Naive thymus-derived CD4-positive, alpha-beta T cell (primary cell): ENCODE measurements at places on chromosomes 11 and 22.

GRCh38 chr11:47060807-47061206, 115.9 kb downstream of the ARFGAP2 start:
- no peak for DNase-seq

GRCh38 chr11:114187173-114187572, 109.0 kb upstream of the NNMT start:
- no peak for DNase-seq

- no peak for DNase-seq
Measured at GRCh38 chr11:113574171-113574570, 99.0 kb upstream of the DRD2 start.

DNA sequence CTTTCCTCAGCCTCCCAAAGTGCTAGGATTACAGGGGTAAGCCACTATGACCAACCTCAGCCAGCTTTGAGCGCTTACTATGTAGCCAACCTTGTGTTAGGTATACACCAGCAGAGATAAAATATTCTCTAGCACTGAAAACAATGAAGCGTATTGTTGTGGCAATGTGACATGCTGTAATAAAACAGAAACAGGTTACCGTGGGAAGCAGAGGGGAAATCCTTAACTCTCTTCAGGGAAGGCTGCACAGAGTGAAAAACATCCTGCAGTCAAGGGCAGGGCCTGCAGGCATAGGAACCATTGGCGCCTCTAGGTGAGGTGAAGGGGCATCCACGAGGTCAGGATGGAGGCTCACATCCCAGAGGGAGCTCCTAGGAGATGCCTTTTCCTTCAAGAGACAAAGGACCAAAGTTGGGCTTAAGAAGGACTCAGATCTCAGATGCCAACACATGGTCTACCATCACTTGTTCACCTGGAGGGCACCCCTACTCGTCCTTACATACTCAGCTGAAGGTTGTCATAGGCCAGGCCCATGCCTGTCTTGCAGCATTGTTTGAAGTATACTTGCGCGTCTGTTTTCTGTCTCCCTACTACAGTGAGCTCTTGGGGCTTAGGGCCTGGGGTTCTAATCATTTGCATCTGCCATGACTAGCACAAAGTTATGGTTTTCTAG, 8.0 kb downstream of the POLD4 start:
- peak; percentile 26 for DNase-seq

DNA sequence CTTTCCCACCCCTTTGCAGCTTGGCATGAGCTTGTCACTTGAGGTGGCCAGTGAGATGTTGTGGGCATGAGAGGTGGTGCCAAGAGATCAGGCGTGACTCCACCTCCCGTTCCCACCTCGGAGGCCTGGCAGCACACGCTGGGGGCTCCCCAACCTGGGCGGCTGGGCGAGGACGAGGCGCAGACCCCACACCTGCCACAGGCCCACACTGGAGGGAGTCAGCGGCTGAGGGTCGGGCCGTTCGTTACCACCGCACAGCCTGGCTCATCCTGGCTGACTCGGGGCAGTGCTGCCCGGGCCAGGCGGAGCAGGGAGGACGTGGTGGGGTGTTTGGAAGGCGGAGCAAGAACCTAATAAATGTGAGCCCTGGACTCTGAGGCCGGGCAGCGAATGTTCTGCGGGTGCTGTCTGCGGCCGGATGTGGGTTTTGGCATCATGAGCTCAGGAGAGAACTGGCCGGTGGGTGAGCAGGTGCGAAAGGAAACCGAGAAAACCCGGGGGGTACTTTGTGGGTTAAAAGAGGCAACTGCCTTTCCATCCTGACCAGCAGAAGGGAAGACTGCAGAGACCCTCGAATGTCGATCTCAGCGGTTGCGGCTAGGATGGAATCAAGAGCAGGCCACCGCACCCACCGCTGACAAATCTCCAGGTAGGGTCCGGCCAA, 10.2 kb upstream of the IFITM3 start:
- DNase-seq = no peak

DNA sequence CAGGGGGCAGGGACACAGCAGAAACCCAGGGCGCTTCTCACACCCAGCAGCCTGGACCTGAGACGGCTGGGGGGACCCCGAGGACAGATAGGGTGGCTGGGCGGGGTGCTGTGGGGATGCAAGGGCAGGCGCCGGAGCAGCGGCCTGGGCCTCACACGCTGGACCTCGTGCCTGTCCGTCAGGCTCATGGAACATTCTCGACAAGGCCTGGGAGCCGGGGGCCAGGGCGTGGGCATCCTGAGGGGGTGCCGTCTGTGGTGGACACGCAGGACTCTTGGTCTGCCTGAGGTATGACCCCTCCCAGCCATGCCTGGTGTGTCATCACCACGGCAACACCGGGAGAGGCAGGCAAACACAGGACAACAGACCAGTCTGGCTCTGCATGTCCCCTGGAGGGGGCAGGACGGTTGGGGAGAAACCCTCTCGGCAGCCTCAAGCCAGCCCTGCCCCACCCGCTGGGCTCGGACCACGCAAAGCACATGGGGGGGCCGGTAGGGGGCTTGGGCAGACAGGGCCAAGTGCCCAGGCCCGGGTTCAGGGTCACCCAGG, 21.4 kb downstream of the MRPL23 start:
- no peak for DNase-seq

DNA sequence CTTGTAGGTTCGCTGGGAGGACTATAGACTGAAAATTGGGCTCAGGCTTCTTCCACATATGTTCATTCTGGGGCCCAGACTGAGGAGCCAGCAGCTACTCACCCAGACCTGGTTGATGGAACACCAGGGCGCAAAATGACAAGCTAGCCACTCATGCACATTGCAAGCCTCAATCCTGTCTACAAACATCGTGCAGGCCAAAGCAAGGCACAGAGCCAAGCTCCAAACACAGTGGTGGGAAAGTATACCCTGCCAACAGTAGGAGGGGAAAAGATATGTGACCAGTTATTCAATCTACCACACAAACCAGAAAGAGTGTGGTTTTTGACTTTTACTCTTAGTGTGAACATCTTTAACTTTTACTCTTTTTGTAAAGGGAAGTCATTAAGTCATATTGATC, 660.5 kb downstream of the NTM start:
- no peak for DNase-seq

- DNase-seq = no peak
Measured at GRCh38 chr22:39382410-39382809, 17.2 kb upstream of the TAB1 start.

DNA sequence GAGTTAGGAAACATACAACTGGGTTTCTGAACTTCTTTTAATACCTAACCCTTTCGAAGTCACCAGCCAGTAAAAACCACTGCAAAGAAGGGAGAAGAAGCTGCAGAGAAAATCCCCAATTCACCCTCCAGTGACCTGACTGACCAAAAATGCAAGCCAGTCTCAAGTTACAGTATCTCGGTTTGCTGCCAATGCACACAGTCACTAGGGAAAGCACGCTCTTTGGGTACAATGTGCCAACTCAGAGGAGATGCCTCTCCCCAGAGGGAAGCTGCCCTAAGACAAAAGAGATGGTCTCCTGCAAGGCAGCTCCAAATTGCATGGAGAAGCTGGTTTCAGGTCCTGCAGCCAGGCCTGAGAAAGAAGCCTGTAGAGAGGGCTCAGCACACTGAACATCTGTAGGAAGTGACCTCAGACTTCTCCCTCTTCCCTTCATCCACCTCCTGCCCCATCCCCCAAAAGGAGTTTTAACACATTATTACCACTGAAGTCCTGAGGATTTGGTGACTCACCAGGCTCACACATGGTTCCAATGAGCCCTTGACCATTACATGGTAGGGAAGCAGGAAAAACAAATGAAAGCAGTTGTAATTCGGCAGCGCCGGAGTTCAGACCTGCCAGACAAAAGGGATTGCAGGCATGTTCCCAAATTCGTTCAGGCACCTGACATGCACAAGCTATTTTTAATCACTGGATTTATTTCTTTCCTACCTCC, 90.1 kb downstream of the ETS1 start:
- no peak for DNase-seq

DNA sequence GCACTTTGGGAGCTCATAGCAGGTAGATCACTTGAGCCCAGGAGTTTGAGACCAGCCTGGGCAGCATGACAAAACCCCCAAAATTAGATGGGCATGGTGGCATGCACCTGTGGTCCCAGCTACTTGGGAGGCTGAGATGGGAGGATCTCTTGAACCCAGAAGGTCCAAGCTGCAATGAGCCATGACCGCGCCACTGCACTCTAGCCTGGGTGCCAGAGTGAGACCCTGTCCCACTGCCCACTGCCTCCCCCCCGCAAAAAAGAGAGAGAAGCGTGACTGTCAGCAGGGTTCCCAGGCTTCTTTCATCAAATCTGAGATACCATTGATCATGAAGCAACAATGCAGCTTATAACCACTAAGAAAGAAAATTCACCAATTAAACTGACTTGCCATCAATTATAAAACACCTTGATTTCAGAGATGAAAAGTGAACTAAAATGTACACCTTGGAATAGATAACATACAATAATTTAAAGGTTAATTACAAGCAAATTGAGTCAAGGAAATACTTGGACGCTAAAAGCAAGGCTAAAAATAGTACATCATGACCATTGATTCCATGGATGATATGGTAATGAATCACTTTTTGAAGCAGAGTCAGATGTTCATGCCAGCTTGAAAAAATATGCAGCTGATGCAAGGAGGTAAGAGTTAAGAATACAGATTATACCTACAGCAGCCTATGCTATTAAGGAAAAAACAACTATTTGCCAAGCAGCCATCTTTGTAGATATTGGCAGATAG, 90.8 kb upstream of the ALKBH3 start:
- DNase-seq = no peak

DNA sequence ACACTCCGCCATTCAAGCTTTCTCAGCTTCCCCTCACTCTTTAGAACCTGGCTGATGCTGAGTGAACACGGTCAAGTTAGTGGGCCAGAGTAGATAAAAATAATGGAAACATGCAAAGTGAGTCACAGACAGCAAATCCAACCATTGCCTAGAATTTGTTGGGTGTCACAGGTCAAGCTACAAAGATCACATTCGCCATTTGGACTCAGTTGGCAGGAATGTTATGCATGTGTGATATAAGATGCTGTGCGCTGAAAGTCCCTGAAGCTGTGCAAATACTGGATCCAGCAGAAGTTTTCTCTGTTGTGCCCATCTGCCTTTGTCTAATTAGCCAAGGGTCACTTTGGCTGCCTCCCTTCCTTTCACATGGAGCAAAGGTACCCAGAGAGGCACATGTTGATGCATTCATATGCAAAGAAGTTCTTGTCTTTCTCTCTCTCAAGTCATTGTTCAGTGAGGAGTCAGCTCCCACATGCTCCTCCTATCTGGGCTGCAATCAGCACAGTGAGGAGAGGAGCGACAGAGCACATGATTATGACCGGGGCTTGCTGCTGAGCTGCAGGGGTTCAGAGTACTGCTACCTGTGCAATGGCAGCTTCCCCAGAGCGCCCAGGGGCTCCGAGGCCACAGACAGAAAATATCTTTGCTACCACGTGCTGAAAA, 39.7 kb downstream of the FLI1 start:
- DNase-seq = no peak

- no peak for DNase-seq
Measured at GRCh38 chr11:57460758-57461749, 726 bp downstream of the RTN4RL2 start.

- no peak for DNase-seq
Measured at GRCh38 chr22:49589301-49589700, 238.4 kb downstream of the BRD1 start.

- DNase-seq = no peak
Measured at GRCh38 chr11:70060611-70061293, 17.4 kb upstream of the ANO1 start.

DNA sequence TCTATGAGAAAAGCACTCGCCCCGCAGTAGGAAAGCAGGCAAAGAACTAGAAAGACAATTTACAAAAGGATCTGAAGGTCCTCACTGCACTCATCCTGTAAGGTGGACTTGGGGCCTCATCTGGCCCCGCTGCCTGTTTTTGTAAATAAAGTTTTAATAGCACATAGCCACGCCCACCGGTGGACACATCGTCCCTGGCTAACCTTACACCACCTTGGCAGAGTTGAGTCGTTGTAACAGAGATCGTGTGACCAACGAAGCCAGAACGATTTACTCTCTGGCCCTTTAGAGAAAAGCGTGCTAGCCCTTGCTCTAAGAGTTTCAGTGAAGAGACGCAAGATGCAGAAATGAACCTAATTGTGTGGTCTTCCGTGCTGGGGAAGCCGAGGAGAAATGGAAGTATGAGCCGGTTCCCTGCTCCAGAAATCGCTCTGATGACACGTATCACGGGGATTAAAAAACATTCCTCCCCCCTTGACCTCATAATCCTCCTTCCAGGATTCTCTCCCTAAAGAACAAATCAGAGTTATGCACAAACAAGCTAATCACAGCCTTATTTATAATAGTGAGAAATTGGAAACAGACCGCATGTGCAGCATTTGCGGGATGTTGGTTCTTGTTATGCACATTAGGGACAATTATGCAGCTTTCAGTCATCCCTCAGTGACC, 80.1 kb downstream of the CDKN1C start:
- DNase-seq = no peak

GRCh38 chr22:46737976-46738646, at the start of gene CERK:
Gene CERK, minus strand, starts transcription at chr22:46738252. Its CDS starts 104 bp downstream, at chr22:46738148.
- DNase-seq = peak; percentile 52

DNA sequence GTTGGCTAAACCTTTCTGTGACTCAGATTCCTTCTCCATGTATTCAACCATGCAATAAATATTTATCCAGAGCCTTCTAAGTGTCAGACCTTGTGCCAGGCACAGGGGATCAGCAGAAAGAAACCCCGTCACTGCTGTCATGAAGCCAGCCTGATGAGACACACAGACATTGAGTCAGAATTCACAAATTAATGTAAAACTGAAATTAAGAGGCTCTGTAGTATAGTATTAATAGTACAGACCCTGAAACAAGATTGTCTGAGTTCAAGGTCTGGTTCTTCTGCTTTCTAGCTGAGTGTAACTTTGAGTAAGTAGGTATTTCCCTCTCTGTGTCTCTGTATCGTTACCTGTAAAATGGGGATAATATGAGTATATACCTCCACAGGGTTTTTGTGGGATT, 46.9 kb downstream of the ME3 start:
- no peak for DNase-seq

DNA sequence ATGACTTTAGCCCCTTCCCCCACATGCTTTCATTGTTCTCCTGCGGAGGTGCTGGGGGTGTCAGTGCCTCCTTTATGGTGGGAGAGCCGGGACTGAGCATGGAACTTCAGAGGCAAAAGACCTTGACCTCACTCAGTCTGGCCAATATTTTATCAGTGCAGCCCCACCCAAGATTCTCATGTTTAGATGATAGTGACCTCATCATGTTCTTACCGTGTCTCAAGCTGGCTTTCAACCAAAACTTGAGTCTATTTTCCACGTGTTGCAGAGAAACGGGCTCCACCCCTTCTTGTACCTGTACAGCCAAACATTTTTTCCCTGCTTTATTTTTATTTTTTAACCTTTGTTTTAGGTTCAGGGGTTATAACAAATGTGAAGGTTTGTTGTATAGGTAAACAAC, 47.7 kb upstream of the NECTIN1 start:
- no peak for DNase-seq

- no peak for DNase-seq
Measured at GRCh38 chr11:47775240-47775869, 8.2 kb upstream of the FNBP4 start.

- DNase-seq = no peak
Measured at GRCh38 chr11:87281496-87281895, 243.8 kb downstream of the TMEM135 start.

- DNase-seq = no peak
Measured at GRCh38 chr11:32615422-32615821, 31.8 kb downstream of the EIF3M start.
